ENCODE measurements at places on chromosomes 12 and 14. TPM values are rescaled to one million over a fixed set of nuclear protein-coding genes. Genes with fewer than 3 reads are reported as not detected.

ACOT6 gene
- 0.30 TPM for total RNA-seq

FAM186B gene
- total RNA-seq, result 0.32 TPM

WNT5B gene
- 0.46 TPM for total RNA-seq

HHIPL1 gene
- total RNA-seq, result 2.6 TPM

NPAS3 gene
- total RNA-seq, result 0.32 TPM

RIPK3 gene
- total RNA-seq, result 5.5 TPM

ANKRD33 gene
- total RNA-seq, result 0.32 TPM

PRB2 gene
- not detected for total RNA-seq

OTUB2 gene
- 0.97 TPM for total RNA-seq

MMAB gene
- 40.6 TPM for total RNA-seq

C12orf56 gene
- total RNA-seq, result under 0.01 TPM

BICD1 gene
- 8.1 TPM for total RNA-seq

NTN4 gene
- total RNA-seq, result 190 TPM

TCHP gene
- 17.5 TPM for total RNA-seq

KRT75 gene
- 2.6 TPM for total RNA-seq

NRL gene
- total RNA-seq, result 0.76 TPM

SERPINA12 gene
- total RNA-seq, result not detected

GZMB gene
- total RNA-seq, result not detected
